AG04450 (cell line): ENCODE measurements at places on chromosomes 6 and 20. TPM values are rescaled to one million over a fixed set of nuclear protein-coding genes. Genes with fewer than 3 reads are reported as not detected.

- DNase-seq, result no peak
Measured at GRCh38 chr6:32267035-32267434, 43.2 kb upstream of the NOTCH4 start.

GRCh38 chr20:58402305-58402704, 13.3 kb downstream of the VAPB start:
- DNase-seq, result no peak

HLA-DQA1 gene
- polyA plus RNA-seq, result not detected in 2 replicates

- DNase-seq, result no peak
Measured at GRCh38 chr6:96545882-96546281, 17.0 kb upstream of the FHL5 start.

- no peak for DNase-seq
Measured at GRCh38 chr20:3547906-3548305, 77.1 kb downstream of the ATRN start.

SIRPB2 gene
- not detected in 2 replicates for polyA plus RNA-seq

GRCh38 chr6:145885431-145885830, 70.8 kb upstream of the FBXO30 start:
- no peak for DNase-seq

GRCh38 chr6:29790626-29791025, 37.0 kb upstream of the HLA-G start:
- DNase-seq, result no peak

GRCh38 chr20:9031991-9032390, 36.9 kb upstream of the PLCB4 start:
- no peak for DNase-seq

DNA sequence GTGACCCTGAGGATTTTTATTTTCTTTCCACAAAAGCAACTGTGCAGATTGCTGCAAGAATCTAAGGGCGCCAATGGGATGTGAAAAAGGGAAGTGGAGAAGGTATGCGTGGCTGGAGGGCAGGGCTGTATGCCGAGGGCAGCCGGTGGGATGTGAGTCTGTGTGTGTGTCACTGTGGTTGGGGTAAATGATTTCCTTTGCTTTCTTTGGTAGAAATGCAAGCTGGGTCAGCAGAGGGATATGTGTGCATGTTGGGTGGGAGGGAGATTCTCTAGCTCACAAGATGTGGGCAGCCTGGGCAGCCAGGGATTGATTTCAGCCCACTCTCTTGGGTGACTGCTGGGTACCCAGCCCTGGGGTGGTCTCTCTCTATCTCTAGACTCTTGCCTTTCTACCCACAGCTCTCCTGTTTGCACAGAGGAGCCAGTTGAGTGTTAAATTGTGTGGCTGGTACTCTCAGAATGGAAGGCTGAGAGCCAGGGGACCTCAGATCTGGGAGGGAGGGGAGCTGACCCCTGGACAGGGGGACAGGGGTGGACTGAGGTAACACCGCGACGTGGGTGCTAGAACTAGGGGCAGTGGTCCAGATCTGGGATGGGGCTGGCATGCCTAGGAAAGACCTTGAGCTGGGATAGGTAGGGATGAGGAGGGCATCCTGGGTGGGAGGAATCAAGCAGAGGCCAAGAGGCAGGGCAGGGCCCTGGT, 136.8 kb upstream of the RNF24 start:
- no peak for DNase-seq
